ENCODE measurements at places on chromosomes 1 and 21. TPM values are rescaled to one million over a fixed set of nuclear protein-coding genes. Genes with fewer than 3 reads are reported as not detected.
A peak's percentile ranks its signal among the peaks of the same experiment; 100 is the strongest.

DNA sequence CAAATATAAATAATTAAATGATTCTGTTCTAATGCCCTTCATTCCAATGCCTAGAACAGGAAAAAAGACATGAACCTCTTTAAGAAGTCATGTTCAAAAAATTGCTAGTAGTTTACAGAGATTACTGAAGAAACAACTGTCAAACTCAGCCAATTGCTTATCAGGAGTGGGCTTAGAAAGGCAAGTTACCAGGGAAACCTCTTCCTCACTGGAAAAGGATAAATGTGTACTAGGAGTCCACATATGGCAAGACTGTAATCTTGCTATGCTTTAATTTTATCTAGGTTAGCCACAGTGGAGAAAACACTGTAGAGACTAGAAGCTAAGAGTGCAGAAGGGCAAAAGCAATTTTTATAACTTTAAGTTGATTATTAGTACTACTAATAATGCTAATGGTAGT lies 42.1 kb upstream of the DEPDC1 start:
- DNase-seq = no peak

DNA sequence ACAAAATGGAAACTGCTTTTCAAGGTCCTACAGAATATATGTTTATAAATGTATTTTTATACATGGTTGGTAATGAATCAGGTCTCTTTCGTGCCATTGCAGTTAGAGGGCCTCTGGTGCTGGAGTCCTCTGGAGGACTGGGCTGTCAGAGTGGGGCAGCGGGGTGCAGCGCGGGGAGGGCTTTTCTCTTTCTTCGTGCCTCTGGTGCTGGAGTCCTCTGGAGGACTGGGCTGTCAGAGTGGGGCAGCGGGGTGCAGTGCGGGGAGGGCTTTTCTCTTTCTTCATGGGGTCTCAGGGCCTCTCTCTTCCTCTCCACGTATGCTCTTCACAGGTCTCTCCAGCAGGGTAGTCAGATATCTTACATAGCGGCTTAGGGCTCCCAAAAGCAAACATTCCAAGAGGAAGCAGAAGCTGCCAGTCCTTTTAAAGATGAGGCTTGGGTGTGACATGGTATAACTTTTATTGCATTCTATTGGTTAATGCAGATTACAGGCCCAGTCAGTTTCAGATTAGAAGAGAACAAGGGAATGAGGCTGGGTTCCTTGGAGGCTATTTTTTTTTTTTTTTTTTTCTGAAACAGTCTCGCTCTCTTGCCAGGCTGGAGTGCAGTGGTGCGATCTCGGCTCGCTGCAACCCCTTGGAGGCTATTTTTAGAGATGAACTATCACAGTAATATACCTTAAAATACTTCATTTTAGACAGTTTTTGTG lies 13.1 kb downstream of the SDCCAG8 start:
- DNase-seq = no peak

DNA sequence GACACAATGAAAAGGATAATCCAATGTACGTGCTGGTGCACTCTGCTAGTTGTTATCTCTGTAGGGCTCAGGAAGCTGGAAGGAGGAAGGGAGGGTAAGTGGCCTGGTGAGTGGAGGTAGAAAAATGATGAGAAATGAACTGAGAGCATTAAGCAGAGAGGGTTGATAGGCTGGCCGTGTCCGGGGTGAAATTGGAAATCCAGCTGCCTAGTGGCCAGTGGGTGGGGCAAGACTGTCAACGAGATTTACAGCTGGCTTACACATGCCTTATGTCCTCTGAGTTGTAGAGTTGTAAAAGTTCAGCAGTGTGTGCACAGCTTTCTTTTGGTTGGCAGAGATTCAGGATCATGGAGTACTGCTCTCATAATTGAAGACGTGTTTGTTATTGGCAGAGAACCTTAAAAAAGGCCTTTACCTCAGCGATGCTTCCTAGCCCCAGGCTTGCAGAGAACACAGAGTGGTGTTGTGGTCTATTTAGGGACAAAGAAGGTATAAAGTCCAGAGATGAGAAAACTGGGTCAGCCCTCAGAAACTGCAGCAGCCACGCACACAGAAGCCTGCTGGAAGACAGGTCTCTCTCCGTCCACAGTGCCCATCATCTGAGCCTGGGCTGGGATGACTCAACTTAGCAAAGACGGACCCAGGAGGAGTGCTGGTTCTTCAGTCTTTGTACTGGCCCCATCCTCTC lies 132.4 kb downstream of the EDEM3 start:
- DNase-seq = peak; percentile 83

DNA sequence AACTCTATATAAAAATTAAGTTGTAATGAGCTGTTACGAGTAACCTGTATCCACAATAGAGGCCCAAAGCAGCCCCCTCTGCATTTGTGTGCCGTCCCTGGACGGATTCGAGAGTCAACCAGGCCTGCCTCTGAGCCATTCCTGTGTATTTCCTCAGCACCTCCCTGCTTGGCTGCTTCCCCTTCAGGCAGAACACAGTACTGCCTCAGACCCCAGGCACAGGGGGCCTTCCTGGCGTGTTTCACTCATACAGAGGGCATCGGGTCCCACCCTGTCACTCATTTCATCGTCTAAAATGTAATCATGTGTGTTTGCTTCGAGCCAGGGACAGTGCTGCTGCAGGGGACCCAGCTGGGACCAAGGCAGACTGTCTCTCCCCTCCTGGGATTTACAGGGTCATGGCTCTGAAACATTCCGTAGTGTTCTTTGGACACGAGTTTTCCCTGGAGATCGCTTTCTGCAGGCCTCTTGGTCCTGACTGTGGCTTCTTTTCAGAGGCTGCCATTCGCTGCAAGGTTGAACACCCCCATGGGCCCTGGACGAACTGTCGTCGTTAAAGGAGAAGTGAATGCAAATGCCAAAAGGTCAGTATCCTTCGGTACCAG lies 19.4 kb downstream of the LGALS8 start:
- no peak for DNase-seq

GRCh38 chr1:15965228-15965767 lies 10.6 kb downstream of the ZBTB17 start:
- no peak for DNase-seq

DNA sequence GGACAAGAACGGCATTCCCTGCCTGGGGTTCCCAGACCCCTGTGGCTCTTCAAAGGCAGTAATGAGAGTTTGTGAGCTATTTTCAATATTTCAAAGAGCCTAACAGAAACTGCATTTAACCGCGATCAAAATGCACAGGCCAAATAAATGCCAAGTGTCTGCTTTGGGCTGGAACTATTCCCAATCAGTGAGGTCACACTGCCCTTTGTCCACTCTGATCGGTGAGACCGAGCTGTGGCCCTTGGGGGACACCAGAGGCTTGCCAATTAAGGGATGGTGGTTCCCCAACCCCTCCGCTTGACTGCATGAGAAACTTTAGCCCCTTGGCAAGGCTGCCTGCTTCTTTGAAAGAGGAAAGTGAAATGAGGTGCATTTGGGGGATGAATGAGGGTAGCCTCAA lies 20.3 kb downstream of the CSMD2 start:
- no peak for DNase-seq

DNA sequence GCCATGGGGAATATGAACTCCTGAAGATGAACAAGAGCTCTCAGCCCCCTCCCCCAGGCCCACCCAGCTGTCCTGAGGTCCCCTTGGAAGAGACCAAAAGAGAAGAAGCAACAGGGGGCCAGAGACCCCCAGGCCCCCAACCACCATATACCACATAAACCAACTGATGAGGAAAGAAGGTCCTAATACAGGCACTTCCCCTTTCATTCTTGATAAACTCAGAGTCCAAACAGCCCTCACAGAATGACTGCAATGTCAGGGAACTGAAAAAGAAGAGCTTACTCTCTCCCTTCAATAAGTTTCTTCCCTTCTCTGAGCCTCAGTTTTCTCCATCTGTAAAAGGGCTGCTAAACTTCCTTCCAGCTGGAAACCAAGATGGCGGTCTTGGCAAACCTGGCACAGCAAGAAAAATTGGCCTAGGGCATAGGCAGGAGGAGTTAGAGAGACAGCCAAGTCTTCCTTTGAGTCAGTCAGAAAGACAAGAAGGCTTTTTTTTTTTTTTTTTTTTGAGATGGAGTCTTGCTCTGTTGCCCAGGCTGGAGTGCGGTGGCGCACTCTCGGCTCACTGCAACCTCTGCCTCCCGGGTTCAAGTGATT lies 90.5 kb downstream of the VWA5B1 start:
- peak; percentile 62 for DNase-seq

DNA sequence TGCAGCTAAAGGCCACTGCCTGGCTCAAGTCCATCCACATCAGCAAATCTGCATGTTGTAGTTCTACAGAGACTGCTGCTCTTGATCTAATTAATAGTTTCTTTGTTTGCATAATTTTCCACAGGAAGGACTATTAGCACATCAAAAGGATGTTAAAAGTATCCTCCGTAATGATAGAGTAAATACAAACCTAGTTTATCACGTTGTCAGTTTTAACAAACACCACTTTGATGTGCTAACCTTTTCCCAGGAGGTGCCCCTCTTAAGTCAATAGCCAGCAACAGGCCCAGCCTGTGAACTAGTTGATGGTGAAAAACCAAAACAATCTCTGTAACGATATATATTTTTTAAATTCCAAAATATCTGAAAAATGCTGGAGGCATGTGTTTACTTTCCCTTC lies 64.2 kb upstream of the SLC22A15 start:
- no peak for DNase-seq

- DNase-seq = no peak
These were observed 104.1 kb downstream of the NEGR1 start for GRCh38 chr1:72178266-72178665.

GRCh38 chr1:110463725-110464124 lies 12.8 kb downstream of the PROK1 start:
- DNase-seq = peak; percentile 32

DNA sequence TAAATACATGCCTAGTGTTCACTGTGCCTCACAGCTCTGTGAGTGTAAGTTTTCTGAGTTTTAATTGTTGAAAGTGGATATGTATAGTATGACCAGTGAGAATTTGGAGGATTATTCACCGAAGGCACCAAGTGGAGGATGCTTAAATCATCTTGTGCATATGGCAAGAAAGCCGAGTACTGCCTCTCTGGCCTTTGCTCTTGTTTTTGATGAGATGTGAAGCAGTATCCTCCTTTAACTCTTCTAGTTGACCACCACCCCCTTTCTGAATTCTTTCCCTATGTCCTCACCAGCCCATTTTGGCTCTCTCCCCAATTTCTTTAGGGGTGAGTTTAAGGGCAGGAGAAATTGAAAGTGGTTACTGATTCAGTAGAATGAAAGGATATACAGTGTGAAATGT lies 130.4 kb downstream of the SYT2 start:
- peak; percentile 76 for DNase-seq

DNA sequence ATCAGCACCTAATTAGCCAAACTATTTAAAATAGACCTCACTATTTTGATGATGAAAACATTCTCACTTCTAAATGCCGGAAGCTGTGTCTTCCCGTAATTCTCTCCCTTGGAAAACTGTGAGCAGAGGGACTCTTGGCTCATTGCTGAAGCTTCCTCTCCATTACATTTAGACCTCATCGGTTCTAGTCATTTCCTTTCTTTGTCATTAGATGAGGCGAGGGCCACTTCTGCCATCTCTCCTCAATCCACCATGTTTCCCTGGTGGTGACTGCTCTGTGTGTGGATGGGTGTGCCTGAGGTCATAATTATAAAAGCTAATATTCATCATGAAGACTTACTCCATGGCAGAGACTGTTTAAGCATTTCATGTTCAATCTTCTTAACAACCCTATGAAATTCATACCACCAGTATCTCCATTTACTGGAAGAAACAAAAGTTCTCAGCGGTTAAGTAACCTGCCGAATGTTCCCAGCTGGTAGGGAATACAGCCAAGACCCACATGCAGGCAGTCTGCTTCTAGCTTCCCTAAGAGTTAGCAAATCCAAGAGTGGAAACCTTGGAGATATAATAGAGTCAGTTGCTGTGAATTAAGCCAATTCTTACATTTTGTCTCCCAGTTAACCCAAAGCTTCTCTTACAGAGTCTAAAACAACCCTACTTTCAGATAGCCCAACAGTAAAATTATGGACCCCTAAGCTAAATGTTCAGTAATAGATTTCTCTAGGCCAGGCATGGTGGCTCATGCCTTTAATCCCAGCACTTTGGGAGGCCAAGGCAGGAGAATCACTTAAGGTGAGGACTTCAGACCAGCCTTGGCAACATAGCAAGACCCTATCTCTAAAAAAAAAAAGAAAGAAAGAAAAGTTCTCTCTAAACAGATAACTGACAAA lies 156.2 kb downstream of the ZBTB18 start:
- no peak for DNase-seq

- DNase-seq = peak; percentile 53
These were observed 6.7 kb downstream of the UROD start for GRCh38 chr1:45018599-45019230.

DNA sequence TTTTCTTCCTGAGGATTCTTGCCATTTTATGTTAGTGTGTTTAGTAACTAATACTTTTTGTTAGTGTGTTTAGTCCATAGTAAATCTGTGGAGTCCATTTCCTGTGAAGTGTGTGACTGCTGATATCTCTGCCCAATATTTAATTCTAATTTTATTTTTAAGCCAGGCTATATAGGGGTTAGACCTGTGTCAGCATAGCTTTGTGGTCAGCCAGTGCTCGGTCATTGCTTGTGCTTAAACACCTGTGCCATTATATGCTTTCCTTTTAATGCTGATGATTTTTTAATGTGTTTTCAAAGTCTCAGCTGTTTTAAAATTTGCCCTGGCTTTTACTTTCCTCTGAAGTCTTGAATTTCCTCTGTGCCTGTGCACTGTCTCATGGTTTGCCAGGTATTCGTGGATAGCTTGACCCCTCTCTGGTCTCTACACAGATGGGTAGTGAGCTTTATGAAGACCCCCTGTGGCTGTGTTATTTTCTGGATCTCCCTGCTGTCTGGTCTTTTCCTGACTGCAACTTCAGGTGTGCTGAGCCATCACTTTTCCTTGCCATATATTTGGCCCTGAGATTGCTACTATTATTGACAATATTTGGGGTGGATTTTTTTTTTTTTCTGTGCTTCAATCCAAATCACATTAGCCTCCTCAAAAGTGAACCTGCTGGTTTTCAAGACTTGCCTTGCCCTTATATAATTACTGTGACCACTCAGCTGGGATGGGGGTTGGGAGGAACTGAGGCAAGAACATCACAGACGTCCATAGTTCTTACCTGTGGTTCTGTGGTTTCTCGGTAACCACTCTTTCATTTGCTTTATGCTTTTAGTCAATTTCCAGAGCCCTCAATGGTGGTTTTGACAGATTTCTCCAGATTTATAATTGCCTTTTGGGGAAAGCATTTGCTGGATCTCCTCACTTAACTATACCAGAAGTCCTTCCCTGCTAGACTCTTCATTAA lies 59.6 kb downstream of the RPS6KC1 start:
- no peak for DNase-seq

- DNase-seq = no peak
These were observed 104.6 kb downstream of the ADSS2 start for GRCh38 chr1:244346972-244347618.

GRCh38 chr1:98490099-98490498 lies 171.4 kb upstream of the SNX7 start:
- DNase-seq = no peak

Gene ALX3
- 11.3 TPM for total RNA-seq

Gene SPRR1B
- not detected for total RNA-seq

Gene FCMR
- total RNA-seq = 0.36 TPM

Gene ADORA3
- total RNA-seq = not detected

Gene PPP2R5A
- total RNA-seq = 23.6 TPM

Measured in MG63 (cell line).